ENCODE measurements at places on chromosomes 1 and 21. TPM values are rescaled to one million over a fixed set of nuclear protein-coding genes. Genes with fewer than 3 reads are reported as not detected.

DNA sequence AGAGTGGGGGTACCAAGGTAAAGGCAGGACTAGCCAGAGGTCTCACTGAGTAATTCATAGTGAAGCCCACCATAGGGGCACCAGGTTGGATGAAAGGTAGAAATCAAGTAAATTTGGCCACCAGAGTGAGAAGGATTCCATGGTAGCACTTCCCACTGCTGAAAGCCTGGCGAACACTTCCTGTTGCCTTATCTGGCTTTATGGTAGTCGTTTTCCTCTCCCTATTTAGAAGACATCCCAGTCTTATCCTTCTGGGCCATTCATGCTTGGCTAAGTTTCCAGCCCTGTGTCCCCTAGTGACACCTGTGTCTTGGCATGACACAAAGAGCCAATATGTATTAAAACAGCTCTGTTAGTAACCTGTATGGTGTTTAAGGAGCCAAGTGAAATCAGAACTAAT lies 74.3 kb upstream of the SIPA1L2 start:
- DNase-seq = no peak

DNA sequence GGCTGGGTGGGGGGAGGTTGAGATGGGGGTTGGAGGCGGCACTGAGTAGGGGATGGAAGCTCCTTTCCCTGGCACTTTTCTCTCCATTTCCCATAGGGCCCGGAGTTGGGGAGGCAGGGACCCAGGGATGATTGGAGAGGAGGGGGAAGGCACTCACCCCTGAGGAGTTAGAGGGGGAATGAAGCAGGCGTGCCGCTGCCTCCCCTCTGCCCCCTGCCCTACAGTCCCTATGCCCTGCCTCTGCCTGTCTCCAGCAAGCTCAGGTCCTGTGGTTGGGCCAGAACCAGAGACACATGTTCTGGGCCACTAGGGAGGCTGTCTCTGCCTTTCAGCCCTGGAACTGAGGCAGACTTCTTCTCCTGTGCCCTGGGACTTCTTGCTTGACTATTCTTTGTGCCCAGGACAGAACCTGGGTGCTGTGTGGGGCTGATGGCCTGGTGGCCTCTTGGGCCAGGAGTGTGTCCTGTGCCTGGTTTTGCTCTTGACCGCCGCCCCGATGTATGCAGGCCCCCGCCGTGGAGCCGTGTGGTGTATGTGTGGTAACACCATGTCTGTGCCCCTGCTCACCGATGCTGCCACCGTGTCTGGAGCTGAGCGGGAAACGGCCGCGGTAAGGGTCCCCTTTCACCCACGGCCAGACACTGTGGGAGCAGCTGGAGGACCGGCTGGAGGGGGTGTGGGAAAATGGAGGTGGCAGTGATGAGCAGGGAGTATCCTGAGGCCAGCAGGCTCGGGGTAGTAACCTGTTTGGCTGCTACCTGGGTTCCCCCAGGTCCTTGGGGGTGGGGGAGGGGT lies 1.4 kb downstream of the LYPLA2 start:
- no peak for DNase-seq

DNA sequence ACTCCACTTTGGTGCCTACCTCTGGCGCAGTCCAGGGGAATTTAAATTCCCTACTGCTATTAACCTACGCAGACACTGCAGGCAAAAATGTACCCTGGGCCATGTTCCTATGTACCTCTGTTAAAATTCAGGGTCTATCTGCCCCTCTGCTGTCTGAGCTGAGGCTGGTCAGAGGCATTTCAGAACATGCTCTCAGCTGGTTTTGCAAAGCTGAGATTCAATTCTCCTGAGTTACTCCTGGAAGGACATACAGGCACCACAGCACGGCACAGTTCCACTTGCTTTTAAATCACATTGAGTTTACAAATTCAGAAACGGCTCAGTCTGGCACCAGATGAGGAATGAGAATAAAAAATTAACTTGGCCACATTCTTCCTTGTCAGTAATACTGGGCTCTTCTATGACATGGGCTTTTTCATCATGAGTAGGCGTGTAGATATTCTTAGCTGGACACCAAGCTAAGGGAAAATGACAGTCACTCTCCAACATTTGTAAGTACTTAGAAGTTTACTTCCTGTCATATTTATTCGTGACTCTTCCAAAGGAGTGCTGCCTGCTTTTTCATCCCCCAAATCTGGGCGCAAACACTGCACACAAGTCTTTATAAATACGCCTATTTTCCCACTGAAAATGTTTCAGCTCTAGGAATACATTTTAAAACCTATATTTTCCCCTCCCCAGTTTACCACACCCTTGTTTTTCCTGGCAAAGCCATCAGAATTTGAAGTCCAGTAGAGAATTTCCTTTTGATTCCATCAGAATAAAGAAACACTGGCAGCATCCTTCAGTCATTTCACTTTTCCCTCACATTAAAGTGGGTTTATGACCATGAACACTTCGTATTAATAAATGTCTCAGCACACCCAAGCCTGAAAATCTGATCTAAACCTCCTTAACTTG lies 1.9 kb downstream of the C1orf198 start:
- DNase-seq = peak; percentile 60

- DNase-seq = no peak
Observed at GRCh38 chr1:23478896-23479665, 4.9 kb downstream of the ASAP3 start.

GRCh38 chr1:172040466-172040865 lies 199.2 kb downstream of the DNM3 start:
- DNase-seq = peak; percentile 79

GRCh38 chr1:9689971-9690381 lies 38.4 kb downstream of the PIK3CD start:
- DNase-seq = no peak

The KDM5B gene
- total RNA-seq = 55.5 TPM

The DNASE2B gene
- total RNA-seq = not detected
